NCI-H345 (cell line): ENCODE measurements at places on chromosomes 4 and X.
A peak's percentile ranks its signal among the peaks of the same experiment; 100 is the strongest.

DNA sequence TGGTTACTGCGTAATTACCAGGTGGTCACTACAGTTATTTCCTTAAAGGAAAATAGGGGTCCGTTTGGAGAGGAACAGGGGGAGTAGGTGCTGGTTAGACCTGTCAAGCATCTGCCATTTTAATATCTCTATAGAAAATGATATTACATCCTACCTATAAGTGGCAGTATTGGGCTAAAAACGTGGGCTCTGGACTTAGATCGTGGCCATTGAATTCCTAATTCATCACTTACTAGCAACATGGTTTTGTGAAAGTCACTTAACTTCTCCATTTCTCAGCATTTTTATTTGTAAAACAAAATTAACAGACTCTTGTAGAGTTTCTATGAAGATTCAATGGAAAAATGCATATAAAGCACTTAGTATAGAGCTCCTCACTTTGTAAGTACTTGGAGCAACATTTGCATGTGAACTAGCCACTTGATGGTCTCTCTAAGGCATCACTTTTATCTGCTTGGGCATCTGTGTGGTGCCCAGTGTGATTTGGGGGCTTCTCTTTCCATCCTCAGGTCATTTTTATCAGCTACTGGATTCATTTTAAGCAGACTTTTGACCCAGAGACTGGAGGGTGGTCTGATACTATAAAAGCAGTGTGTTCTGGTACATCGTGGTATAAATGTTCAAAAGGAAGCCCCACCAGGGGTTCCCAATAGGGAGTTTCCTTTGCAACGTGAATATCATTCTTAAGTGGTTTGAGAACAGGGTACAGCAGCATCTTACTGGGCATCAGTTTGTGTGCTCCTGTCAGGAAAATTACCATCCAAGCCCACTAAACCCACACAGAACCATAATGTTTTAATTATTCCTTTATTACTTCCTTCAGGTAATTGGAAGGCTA is 42.7 kb upstream of the RASSF6 start:
- DNase-seq = peak; percentile 12

- DNase-seq = peak; percentile 28
Observed at GRCh38 chr4:78551420-78552351, at the start of gene ANXA3. Gene ANXA3 (plus strand): TSS chr4:78551770. CDS start chr4:78554474, 2,704 bp downstream.

DNA sequence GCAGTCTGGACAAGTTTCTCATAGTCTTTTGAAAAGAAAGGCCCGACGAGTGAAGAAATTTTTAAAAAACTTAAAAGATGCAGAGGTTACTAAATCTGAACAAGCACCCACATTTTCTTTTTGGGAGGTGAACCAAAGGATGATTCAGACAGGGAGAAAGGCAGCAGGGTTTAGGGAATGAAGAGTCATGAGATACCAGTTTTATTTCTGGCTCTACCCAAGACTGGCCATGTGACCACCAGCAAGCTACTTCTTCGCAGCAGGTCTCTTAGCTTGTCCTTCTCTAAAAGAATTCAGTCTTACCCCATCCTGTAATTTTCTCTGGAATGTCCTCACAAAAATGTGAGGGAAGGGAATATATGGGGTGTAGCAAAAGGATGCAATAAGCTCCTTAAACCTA is 37.6 kb downstream of the AMOT start:
- no peak for DNase-seq

- peak; percentile 18 for DNase-seq
Observed at GRCh38 chrX:30971774-30972603, 82.9 kb upstream of the TAB3 start.

- no peak for DNase-seq
Observed at GRCh38 chr4:143338313-143338712, 1.6 kb downstream of the GAB1 start.

DNA sequence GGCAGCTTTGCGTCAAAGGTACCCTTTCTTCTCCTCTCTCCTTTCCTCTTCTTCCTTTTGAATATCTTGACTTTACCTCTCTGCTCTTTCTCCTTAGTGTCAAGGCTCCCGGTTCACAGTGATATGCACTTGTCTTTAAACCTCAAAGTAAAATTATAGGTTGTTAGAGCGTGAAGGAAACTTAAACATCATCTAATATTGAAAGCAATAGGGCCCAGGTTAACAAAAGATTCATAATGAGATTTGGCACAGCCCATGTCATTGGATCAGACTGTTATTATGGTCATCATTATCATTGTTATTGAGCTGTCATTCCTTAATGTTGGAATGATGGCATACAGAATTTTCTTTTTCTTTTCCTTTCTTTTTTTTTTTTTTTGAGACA is 32.5 kb downstream of the FTHL17 start:
- DNase-seq = no peak

GRCh38 chr4:146051223-146051622 is 112.6 kb upstream of the ZNF827 start:
- DNase-seq = no peak
